ENCODE measurements at places on chromosomes 6 and 20.

GRCh38 chr6:131555992-131556391 is 17.0 kb upstream of the ARG1 start:
- DNase-seq = no peak

- no peak for DNase-seq
These were observed 209.1 kb downstream of the SYNDIG1 start for GRCh38 chr20:24678351-24679106.

- DNase-seq = no peak
These were observed 154.6 kb downstream of the ZDHHC14 start for GRCh38 chr6:157535340-157536222.

- no peak for DNase-seq
These were observed 100.9 kb downstream of the SPTLC3 start for GRCh38 chr20:13109658-13110057.

DNA sequence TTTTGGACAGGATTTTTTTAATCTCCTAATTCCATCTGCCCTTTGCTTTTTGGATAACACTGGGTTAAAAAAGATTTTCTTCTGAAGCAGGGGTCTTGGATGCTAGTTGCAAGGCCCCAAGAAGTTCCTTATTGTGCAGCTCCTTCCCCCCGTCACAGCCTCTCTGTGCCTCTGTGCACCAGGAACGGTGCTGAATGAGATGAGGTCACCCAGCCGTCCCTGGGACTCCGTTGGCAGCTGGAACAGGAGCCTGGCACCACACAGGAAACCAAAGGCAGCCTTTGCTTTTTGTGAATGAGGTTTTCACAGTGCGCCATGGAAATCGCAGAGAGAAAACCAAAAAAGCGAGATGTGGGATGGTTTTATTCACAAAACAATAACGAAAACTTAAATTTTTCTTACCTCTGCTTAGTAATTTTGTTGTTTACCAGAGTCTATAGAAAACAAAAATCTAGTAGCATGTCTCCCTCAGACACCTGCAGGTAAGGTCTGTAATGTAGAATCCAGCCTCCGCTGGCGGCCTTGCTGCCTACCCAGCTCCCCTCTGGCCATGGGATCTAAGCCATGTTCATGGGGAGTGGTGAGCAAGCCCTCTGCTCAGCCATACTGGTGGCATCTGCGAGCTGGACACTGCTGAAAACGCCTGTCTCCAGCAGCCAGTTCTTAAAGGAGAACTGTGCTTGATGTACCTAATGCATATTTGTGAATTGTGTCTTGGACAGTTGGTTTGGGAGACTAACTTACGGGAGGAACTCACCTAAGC is 40.4 kb upstream of the SYNJ2 start:
- no peak for DNase-seq

- no peak for DNase-seq
These were observed 2.0 kb downstream of the BPIFB2 start for GRCh38 chr20:33009214-33010132.

DNA sequence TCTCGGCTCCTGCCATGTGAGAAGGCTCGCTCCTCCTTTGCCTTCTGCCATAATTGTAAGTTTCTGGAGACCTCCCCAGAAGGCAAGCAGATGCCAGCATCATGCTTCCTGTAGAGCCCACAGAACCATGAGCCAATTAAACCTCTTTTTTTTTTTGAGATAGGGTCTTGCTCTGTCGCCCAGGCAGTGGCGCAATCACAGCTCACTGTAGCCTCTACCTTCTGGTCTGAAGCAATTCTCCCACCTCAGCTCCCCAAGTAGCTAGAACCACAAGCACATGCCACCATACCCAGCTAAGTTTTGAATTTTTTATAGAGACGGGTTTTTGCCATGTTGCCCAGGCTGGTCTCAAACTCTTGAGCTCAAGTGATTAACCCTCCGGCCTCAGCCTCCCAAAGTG is 28.6 kb downstream of the RING1 start:
- DNase-seq = no peak
